Stomach (tissue), 19 donors: ENCODE measurements at places on chromosomes 5 and 9. TPM values are rescaled to one million over a fixed set of nuclear protein-coding genes. Genes with fewer than 3 reads are reported as not detected.

DNA sequence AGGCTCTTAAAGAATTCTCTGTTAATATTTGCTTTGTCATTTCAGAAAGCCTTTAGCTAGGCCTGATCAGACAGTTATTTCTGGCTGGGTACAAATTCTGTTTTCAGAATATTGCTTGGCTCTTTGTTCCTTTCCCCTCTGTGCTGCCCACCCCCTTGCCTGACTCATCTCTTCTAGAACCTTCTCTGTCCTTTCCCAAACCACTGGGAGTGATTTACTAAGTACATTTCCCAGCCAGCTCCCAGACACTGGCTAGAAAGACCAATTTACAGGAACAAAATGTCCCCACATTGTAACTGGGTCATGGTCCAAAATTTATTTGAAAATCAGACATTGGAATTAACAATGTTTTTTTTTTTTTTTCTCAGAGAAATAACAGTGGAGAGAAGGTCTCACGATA, 133.1 kb upstream of the MAP1B start:
- no peak for DNase-seq

GRCh38 chr5:174259696-174260420, 214.4 kb downstream of the NSG2 start:
- no peak for DNase-seq

SMC2 gene
- total RNA-seq: 11.0 TPM

- DNase-seq: peak; percentile 38
Observed at GRCh38 chr9:71036501-71036900, 84.9 kb downstream of the TRPM3 start.

- DNase-seq: no peak
Observed at GRCh38 chr9:136039488-136039887, 55.6 kb downstream of the NACC2 start.

DNA sequence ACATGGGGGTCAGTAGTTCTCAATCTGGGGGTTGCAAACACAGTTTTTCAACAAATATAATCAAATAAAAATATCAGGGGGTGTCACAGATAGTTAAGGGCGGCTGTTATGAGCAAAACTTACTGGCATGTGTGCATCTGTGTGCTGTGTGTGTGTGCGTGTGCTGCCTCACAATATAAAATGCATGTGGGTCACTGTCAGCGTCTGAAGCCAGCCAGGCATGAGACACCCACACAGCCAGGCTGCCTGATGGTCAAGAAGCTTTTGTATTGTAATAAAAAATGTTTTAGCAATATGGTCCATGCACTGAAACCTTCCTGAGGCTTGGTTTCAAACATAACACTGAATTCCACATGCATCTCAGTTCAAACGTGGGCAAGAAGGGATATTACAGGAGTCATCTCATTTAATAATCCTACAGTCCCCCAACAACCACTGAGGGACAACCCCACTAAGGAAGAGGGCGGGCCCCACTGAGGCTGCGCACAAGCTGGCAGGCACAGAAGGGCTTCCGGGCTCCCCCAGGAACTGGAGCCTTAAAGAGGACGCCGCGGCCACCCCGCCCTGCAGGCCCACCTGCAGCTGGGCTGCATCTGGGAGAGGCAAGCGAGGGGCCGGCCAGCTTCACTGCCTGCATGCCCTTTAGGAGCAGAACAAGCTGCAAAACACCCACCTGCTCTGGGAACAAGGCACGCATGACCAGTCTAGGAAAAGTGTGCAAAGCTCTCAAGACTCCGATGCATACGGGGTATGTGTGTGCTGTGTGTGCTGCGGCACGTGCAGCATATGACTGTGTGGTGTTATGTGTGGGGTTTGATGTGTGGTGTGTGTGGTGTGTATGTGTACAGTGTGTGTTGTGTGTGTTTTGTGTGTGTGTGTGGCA, 14.1 kb downstream of the SEMA4D start:
- DNase-seq: peak; percentile 43

DNA sequence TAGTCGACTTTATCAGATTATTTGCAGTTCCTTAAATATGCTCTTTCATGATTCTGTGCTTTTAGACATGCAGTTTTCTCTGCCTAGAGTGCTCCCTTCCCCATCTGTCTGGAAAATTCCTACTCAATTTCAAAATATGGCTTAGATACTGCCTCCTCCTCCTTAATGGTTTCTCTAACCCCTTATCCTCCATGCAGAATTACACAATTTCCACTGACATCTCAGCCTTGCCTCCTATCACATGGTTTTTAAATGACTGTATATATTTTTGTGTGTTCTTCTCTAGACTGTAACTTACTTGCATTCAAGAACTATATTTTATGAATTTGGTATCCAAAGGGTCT, 85.2 kb downstream of the SLC44A1 start:
- DNase-seq: no peak

EGFLAM gene
- not detected for total RNA-seq

ANXA2R gene
- total RNA-seq: not detected

- no peak for DNase-seq
Observed at GRCh38 chr9:122076117-122076516, 17.0 kb downstream of the TTLL11 start.

DNA sequence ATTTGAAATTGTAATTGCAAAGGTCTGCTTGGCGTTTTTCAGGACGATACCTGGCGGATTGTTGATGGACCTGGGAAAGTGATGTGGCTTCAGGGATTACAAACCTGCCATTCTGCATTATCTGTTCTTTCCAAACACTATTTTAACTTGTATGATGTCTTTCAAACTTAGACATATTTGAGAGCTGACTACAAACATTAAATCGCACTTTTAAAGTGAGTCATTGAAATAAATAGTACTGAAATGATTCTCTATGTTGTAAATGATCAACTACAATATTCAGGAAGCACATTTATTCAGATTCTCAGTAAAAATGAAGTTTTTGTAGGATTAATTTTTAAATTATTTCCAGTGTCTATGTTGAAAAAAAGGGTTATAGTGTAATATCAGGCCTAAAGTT, 32.3 kb upstream of the TMEM171 start:
- no peak for DNase-seq

- no peak for DNase-seq
Observed at GRCh38 chr9:17864951-17865350, 286.1 kb downstream of the SH3GL2 start.

GRCh38 chr5:5666369-5666768, 243.9 kb downstream of the ICE1 start:
- no peak for DNase-seq

- DNase-seq: peak; percentile 65
Observed at GRCh38 chr9:93304574-93305496, 120.9 kb downstream of the WNK2 start.

DNA sequence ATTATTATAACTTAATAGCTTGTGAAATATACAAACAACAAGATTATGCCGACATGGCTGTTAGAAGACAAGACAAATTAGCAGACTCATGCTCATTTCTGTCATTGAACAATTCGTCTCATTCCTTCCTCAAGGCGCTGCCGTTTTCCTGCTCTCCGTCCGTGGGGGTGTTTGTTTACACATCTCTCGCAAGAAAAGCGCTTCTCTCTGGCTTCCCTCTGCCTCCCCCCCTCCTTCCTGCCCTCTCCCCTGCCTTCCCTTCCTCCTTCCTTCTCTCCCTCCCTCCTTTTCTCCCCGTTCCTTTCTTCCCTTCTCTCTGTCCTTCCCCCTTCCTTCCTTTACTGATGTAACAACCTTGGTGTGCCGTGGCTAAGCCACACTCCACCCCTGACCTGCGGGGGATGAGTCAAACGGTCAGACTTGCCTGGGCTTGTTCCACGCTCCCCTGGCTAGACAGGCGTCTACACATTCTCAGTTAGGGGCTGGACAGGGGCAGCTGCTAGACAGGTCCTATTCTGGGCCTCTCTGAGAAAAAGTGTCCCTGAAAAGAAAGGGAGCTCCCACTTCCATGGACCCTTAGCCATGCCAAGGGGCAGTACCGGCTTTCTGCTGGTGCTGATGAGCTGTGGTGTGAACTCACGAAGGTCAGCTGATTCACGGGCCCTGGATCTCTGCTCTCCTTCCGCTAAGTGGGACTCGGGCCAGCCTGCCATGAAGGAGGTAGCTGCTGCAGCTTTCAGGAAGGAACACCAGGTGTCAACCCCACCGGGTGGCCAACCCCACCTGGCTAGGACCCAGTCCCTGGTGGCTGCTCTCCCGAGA, 32.0 kb upstream of the SPTLC1 start:
- DNase-seq: no peak

DNA sequence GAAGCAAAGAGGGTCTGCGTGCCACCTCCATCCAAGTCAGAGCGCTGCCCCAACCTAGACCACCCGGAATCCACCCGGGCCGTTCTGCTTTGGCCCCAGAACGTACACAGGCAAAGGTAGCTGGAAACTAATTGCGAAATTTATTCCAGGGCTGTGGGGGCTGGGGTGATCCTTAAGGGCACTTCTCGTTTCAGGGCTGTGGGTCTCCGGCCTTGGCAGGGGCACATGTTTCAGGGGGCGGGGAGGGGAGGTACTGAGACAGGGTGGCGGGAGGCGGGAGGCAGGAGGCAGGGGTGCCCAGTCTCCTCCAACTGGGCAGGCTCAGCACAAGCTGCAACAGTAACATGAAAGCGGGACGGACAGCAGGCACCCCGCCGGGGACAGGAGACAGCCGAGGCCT, 26.1 kb downstream of the NR5A1 start:
- no peak for DNase-seq

- DNase-seq: no peak
Observed at GRCh38 chr9:98378206-98378780, 122.8 kb upstream of the TBC1D2 start.

DNA sequence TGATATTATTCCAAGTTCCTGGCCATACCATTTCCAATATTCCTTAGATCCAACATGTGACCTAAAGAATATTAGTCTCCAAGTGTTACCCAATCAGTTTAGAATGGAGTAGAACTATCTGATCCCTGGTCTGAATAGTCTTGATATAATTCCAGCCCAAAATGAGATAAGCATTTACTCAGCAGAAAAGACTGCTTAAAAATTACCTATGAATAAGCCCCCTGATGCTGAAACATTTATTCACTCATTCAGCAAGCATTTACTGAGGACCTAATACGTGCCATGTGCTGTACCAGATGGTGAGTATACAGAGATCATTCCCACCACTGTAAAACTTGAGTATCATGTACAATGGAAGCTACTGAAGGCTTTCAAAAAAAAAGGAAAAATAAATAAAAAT, 157.0 kb downstream of the FAM114A2 start:
- DNase-seq: no peak

RASGEF1C gene
- total RNA-seq: 1.5 TPM

BASP1 gene
- 41.7 TPM for total RNA-seq

- peak; percentile 50 for DNase-seq
Observed at GRCh38 chr5:38445374-38446028, 110.9 kb downstream of the LIFR start.

IRGM gene
- not detected for total RNA-seq

FSD1L gene
- 3.6 TPM for total RNA-seq

- no peak for DNase-seq
Observed at GRCh38 chr9:37251452-37251851, 131.1 kb downstream of the ZCCHC7 start.

TMEM267 gene
- 7.1 TPM for total RNA-seq

CDX1 gene
- total RNA-seq: not detected

DNA sequence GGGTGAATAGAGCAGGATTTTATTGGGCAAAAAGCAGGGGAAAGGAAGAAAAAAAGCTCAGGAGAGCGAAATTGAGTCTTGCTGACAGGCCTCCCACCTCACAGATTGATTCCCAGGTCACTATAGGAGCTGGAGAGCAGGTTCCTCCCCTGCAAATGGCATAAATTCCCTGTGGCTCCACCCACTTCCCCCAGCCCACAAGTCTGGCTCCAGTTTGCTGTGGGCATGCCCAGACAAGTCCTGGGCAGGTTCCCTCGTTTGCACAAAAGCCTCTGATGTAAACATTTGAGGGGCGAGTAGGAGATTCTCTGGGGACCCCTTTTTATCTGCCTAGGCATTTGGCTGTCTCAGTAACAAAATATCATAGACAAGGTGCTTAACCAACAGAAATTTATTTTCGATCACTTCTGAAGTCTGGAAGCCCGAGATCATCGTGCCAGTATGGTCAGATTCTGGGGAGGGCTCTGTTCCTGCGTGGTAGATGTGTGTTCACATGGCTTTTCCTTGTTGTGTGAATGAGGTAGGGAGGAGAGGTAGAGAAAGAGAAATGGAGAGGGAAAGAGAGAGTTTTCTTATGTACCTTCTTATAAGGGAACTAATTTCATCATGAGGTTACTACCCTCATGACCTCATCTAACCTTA, 614.5 kb downstream of the MAT2B start:
- no peak for DNase-seq

SEMA6A gene
- total RNA-seq: 16.3 TPM

PCDHB9 gene
- 0.14 TPM for total RNA-seq

GRCh38 chr9:136210276-136210675, 5.3 kb upstream of the LHX3 start:
- DNase-seq: no peak

DNA sequence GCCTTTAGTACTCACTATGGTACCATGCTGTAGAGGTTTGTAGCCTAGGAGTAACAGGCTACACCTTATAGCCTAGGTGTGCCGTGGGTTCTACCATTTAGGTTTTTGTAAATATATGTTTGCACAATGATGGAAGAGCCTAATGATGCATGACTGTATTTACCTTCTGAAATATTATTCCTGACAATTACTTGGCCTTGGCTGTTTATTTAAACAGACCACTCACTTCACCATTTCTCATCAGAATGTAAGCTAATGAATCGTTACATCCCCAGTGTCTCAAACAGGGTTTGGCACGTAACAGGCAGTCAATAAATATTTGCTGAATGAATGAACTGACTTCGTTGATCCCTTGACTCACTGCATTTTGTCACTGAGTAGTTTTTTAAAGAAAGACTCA, 93.1 kb downstream of the MED27 start:
- DNase-seq: no peak

- DNase-seq: no peak
Observed at GRCh38 chr5:69242215-69242927, 7.7 kb downstream of the CDK7 start.

GRCh38 chr9:117549444-117549843, 134.6 kb upstream of the ASTN2 start:
- DNase-seq: no peak

NUTM2G gene
- total RNA-seq: not detected

GRCh38 chr9:136482046-136482792, 621 bp downstream of the SEC16A start:
- no peak for DNase-seq

PCDHGA5 gene
- total RNA-seq: 4.8 TPM

GRCh38 chr5:95907067-95907705, 54.5 kb downstream of the ELL2 start:
- no peak for DNase-seq

DNA sequence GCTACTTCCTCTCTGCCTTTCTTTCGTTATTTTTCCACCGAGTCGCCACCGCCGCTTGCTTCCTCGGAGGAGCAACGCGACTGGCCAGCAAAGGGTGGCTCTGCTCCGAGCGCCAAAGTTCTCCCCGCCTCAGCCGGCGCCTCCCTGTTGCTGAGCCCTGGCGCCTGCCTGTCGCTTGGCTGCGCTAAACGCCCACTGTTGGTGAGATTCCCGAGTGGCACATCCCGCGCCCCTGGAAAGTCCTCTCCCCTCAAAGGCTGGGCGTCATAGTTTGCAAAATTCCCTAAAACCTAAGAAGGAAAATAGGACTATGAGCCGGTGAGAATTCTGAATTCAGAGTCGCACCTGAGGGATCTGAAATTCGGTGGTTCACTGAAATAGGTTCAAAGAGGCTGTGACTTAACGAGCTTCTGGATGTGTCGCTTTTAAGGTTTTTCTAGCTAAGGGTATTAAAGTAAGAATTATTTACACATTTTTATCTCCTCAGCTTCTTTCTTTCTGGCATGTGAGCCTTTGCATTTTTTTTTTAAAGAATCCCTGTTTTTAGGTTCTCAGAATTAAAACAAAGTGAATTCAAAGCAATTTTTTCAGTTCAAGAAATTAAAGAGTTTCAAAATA, at the start of gene GRIN3A:
Gene GRIN3A, minus strand, starts transcription at position 82 of the 618 bp plus-strand sequence. CDS start 668 bp downstream, outside the sequence.
- peak; percentile 49 for DNase-seq
